ENCODE measurements at places on chromosomes 13 and 19.

DNA sequence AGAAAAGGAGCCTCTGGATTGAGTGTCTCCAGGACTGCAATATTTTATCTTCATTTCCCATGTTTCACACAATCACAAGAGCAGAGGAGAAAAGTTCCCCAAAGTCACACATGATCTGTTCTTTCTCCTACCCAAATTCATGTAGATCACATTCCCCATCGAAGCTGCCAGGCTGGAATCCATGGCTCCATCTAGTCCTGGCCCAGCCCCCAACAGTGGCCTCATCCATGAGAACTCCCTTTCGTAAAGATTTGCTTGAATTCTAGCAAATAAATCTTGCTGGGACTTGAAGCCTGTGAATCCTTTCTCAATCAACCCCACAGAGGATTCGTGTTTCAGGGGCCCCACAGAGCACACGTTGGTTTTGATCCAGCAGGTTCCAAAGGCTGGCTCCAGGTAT, 109.5 kb downstream of the COL4A1 start:
- no peak for DNase-seq

DNA sequence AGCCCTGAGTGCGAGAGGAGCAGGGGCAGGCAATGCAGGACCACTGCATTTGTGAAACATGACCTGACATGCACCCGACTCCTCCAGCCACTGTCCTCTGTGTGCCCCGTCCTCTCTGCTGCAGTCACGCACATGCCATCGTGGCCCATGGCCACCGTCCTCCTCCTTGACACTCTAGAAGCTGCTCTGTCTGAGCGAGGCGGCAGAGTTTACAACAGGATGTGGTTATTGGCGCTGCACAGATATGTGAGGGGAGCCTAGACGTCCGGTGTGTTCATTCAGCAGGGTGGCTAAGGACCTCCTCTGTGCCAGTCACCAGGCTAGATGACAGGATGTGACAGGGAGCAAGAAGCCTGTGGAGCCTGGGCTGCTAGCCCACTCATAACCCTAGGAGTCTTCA, 277.8 kb downstream of the FOXO1 start:
- DNase-seq, result no peak

GRCh38 chr13:44402899-44403445, 29.3 kb downstream of the SERP2 start:
- no peak for DNase-seq

DNA sequence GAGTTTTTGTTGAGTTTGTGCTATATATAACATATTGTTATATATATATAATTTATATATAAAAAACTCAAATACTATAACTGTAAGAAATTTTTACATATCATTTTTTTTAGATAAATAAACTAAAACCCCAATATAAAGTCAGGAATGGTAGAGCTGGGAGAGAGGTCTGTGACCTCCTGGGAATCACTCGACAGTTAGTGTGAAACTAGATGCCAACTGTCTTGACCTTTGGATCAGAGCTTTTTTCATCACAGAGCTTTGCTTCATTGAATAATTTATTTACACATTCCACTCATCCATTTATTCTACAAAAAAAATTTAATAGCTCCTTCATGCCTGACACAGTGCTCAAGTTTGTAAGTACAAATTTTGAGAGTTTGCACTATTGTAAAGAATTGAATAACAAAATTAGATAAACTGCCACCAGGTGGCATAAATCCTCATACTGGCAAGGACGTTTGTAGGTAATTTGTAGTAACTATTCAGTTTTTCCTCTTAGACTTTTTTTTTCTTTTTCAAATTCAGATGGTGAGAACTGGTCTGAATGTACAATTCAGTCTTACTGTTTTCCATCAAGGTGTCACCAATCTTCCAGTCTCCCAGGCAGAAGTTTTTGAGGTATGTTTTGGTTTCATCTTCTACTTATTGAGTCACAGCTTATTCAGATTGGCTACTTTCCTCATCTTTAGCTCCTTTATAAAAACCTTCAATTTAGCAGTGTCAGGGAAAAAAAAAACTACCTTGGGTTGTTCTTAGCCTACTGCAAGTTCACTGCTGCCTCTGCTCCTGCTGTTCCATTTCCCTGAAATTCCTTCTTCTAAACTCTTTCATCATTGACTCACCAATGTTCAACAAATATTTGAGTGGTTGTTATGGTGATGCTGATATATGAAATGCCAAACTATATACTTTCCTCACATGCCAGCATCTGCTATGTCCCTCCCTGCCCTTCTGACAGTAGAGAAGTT, 28.7 kb downstream of the LACC1 start:
- DNase-seq, result no peak

- no peak for DNase-seq
These were observed 16.5 kb upstream of the IL17D start for GRCh38 chr13:20686863-20687579.

DNA sequence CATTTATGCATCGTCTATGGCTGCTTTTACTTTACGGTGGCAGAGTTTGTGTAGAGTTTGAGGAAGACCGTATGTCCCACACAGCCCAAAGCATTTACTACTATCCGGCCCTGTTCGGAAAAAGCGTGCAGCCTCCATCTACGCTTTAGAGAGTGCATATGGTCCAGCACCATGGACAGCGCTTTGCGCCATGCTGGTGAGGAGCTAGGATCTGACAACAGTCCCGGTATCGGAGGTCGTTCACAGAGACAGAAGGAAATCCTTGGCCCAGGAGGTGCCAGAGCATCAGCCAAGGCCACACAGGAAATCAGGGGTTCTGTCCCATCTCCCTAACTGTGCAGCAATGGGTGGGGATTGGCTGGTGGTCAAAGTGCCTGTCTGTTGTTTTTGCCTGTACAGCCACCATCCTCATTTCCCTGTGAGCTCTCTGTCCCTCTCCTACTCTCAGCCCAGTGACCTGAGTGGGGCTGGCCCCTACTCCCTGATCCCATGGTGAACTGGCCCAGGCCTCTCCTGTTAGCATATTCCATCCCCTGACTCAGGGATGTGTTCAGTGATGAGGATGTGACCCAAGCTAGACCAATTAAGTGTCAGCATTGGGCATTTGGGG, 16.2 kb upstream of the PRODH2 start:
- no peak for DNase-seq

GRCh38 chr13:98761986-98762616, 9.6 kb upstream of the SLC15A1 start:
- DNase-seq, result no peak

DNA sequence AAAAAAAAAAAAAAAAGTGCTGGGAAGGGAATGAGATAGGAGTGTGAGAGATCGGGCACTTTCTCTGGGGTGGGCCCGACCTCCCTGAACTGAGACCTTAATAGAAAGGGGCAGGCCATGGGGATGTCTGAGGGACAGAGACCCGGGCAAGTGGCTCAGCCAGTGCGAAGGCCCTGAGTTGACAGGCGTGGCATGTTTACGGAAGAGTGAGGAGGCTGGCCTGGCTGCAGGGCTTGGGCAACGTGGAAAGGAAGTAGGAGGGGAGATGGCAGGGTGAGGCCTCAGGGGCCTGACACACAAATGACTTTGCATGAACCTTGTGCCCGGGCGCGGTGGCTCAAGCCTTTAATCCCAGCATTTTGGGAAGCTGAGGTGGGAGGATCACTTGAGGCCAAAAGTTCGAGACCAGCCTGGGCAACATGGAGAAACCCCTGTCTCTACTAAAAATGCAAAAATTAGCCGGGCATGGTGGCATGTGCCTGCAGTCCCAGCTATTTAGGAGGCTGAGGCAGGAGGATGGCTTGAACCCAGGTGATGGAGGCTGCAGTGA, 13.9 kb downstream of the FCHO1 start:
- DNase-seq, result no peak

GRCh38 chr19:18155095-18156087, 2.4 kb downstream of the PIK3R2 start:
- DNase-seq, result no peak

- no peak for DNase-seq
These were observed 81.2 kb upstream of the KCTD15 start for GRCh38 chr19:33715462-33715861.

DNA sequence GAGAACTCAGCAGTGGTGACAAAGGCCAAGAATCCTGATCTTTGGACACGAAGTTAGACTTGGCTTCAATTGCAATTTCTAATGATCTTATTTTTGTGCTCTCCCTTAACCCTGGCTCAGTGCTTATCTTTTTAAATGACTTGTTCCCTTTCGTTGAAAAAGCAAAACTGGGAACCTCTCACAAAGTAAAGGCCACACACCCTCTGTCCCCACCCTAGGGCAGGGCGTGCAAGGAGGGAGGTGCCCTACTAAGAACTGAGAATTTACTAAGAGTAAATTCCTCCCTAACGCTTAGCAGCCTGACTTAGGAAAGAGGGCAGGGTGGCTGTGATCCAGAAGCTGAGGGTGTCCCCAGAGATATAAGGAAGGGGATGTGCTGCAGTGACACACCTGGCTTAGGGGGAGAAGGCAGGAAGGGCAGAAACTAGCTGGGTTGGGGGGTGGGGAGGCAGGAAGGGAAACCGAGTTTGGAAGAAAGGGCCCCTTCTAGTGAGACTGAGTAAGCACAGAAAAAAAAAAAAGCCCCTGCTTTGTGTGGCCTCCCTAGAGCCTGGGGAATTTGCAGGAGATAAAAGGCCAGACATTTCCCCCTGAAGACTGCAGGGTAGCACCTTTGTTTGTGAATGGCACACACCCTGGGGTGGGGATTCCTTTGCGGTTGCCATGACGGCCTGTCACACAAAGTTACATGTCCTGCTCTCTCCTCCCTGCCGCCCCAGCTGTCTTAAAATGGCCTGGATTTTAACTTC, 435.1 kb downstream of the EFNB2 start:
- DNase-seq, result no peak

GRCh38 chr19:29866011-29866410, 54.2 kb downstream of the CCNE1 start:
- no peak for DNase-seq

GRCh38 chr13:112926993-112927392, 42.0 kb upstream of the MCF2L start:
- DNase-seq, result no peak

DNA sequence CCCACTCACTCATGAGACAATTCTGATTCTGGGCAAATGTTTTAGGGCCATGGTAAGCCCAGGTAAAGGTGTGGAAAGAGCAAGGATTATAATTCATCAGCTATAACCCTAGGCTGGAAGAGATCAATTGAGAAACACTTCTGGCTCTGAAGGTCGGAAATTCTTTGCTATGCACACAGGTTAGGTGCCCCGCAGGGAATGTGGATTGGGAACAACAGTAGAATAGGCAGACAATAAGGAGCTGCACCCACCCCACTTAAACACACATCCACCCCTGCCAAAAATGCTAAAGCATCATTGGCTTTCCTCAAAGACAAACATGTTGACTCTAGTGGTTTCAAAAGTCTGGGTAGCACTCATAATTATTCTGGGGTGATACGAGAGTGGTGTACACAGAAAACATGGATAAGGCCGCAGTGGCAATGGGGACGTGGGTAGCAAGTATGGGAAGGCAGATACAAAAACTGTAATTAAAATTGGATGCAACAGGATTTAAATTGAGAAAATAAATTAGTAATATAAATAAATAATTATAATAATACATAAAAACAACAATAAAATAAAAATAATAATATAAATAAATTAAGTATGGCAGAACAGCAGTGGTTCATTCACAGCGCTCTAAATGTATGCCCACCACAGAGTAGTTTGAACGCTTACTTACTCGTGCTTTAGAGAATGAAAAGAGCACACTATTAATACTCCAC, 8.6 kb downstream of the EFNB2 start:
- DNase-seq, result no peak

DNA sequence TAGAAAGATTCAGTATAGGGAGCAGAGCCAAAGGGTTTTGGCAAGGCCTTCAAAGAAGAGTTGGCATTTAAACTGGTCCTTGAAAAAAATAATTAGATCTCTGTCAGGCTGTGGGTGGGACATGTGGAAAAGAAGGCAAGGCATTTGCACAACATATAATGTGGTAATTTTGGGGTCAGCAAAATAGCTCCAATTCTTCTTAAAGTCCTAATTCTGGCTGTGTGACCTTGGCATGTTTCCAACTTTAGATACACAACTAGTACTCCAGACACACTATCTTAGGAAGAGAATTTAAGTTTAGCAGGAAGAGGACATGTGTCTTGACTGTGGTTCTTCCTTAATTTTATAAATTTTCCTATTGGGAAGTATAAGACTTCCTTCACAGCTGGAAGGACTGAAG, 206.3 kb downstream of the PCDH17 start:
- no peak for DNase-seq

DNA sequence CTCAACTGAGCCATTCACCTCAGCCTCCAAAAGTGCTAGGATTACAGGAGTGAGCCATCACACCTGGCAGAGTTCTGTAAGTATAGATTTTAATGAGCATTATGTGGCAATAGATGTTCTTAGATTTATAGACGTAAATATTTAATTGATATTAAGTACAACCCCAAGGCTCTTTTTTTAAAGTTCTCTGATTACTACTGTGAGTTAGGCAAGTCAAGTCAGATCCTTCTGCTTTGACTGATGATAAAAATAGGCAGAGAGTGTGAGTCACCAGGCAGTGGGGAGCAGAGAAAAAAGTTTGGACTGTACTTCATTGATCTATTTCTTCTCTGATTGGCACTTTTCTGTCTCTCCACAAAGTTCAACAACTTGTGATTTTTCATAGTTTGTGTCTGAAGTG, 1379.9 kb downstream of the UQCRFS1 start:
- no peak for DNase-seq

DNA sequence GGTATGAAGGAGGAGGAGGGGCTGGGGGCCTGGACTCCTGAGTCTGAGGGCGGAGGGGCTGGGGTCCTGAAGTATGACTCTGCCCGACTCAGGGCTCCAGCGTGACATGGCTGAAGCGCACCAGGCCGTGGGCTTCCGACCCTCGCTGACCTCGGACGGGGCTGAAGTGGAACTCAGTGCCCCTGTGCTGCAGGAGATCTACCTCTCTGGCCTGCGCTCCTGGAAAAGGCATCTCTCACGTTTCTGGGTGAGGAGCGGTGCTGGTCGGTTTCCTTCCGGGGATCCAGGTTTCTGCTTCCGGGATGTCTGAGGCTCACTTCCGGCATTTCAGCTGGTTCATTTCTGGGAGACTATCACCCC, 1.2 kb downstream of the CPT1C start:
- DNase-seq, result no peak

DNA sequence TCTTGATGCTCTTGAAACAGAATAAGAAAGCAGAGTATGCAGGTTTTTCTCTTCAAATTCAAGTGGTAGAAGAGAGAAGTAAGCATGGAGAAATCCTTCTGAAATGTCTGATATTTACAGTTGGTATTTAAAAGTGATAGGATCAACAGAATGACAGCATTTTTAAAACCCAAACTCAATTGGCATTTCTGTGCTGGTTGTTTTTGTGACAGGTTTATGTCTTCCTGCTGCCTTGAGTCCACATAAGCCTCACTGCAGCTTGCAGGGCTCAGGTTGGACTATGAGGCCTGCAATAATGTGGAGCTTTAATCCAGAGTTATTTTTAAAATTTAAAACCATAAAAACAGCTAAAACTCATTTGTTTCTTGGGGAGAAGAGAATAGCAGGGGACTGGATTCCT, 105.1 kb downstream of the ZAR1L start:
- no peak for DNase-seq

GRCh38 chr19:13825489-13826441, 30.5 kb downstream of the ZSWIM4 start:
- no peak for DNase-seq

- DNase-seq, result peak; percentile 84
These were observed 8.9 kb upstream of the TPM4 start for GRCh38 chr19:16067205-16067938.
